ENCODE measurements at places on chromosomes 7 and 10. TPM values are rescaled to one million over a fixed set of nuclear protein-coding genes. Genes with fewer than 3 reads are reported as not detected.

DNA sequence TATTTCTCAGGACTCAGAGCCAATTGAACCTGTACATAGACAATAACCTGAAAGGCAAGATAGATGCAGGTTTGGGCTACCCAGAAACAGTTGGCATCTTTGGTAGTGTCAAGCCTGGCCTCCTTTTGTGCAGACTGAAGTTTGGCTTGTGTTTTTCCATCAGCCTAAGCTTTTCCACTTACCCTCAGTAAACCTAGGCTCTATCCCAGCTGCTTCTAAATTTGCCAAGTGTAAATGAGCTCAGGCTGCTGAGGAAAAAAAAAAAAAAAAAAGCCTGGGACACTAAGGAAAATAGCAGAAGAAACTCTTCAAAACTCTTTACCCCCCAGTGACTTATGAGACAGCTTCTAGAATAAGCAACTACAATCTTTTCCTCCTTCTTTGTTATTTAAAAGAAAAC lies 316.3 kb upstream of the SORCS1 start:
- DNase-seq, result peak; percentile 35

The PLEKHS1 gene
- total RNA-seq, result 1.4 TPM

The LIPF gene
- total RNA-seq, result not detected

The EVX1 gene
- not detected for total RNA-seq
